ENCODE measurements at places on chromosomes 3 and 15.

GRCh38 chr3:139519998-139520737, 19.4 kb downstream of the RBP1 start:
- no peak for DNase-seq

GRCh38 chr3:50345586-50346234, at the start of gene ZMYND10:
Gene ZMYND10, minus strand, starts transcription at chr3:50345732. Its CDS starts 153 bp downstream, at chr3:50345579.
- DNase-seq: peak; percentile 79

- DNase-seq: no peak
Measured at GRCh38 chr3:174342941-174343501, 516.1 kb upstream of the NAALADL2 start.

- DNase-seq: no peak
Measured at GRCh38 chr3:87901141-87901540, 157.7 kb downstream of the CGGBP1 start.

DNA sequence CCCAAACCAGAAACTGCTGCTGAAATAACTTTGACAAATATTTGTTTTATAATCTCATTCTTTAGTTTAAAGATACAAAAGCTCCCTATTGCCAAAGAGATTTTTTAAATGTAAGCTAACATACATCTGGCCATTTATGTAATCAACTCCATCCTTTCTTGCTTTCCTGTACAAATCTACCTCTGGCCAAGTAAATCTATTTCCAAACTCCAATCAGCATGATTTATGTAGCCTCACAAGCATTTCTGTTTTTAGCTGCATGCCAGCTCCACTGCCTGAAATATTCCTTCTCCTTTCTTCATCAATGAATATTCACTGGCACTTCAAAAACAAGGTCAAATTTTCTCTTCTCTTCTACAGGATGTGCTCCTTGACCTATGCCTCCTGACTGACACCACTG, 80.0 kb downstream of the SHOX2 start:
- no peak for DNase-seq

DNA sequence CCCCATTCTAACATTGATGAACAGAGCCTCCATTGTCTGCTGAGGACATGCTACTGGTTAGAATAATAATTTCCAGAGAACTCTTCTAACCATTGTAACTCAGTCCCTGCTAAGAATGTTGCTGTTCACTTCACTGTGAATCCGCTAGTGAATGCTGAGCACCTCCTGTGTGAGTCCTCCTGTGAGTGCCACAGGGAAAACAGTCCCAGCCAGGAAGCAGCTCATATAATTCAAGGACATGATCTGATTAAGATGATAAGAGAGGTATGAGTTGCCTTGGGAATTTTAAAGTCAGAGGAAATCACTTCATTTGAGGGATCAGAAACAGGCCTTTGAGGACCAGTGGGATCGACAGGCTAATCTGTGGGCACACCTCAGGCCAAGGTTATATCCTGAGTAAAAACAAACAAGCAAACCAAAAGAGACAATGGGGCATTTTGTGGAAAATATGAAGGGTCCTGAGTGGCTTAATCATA, 33.9 kb upstream of the GPR160 start:
- DNase-seq: no peak

All from CD4-positive, alpha-beta T cell treated with Interleukin-17A for 1 hour (primary cell).